Hepatocyte (in vitro differentiated cells): ENCODE measurements at places on chromosomes 11 and 22. TPM values are rescaled to one million over a fixed set of nuclear protein-coding genes. Genes with fewer than 3 reads are reported as not detected.
A peak's percentile ranks its signal among the peaks of the same experiment; 100 is the strongest.

The THY1 gene
- 43.3 and 52.1 TPM in 2 replicates for total RNA-seq

- no peak for DNase-seq
- H3K36me3 ChIP-seq, result no peaks in the 10 kb centered on the region
- peak overlapping the region; percentile 28 for H3K27ac ChIP-seq
- no peak overlapping the region for H3K4me3 ChIP-seq
Measured at GRCh38 chr11:113168354-113169342, 145.7 kb upstream of the TTC12 start.

DNA sequence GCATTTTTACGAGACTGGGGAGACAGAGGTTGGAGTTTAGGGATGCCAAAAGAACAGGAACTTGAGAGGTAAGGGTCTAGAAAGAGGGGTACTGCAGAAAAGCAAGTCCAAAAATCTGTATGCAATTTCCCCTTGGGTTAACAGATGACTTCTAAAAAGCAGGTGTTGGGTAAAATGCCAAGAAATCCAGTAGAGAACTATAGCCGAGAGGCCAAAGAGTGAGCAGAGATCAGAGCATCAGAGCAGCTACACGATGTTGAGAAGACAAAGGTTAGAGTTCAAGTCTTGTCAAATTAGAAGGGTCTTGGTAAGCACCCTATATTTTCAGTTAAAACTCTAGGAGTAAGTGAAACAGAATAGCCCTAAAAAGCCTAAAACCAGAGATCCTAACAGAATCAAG, 145.2 kb downstream of the FCHSD2 start:
- no peak for DNase-seq
- no peaks in the 10 kb centered on the region for H3K4me1 ChIP-seq
- no peak overlapping the region for H3K27ac ChIP-seq

DNA sequence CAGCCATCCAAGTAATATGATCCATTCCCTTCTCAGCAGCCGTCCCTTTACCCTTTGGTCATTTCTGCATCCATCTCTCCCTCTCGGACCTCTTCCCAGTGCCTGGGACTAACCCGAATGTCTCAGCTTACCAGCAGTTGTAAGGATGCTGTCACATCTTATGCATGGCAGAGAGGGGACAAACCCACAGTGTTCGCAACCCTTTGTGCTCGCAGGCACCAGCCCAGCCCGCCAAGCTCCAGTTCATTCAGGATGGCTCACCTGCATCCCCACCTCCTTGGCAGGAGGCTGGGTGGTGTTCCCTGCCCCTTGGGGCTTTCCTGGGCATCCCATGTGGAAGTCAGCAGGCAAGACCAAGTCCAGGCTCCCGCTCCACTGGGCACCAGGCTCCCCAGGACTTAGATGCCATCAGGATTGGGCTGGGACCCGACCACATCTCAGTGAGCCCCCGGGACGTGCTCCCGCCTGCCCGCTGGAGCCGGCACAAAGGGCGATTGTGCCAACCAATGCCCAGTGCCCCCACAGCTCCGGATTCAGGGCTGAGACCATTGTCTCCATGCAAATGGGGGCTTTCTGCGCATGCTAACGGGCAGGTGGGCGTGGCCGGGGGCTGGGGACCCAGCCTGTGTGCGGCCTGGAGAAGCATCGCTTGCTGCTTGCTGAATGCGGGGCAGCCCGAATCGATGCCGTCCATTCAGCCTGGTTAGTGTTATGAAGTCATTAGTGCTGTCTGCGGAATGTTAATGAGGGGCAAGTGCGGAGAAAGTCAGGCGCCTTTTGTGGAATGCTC, 108.6 kb downstream of the KCNQ1OT1 start:
- H3K36me3 ChIP-seq, result no peaks in the 10 kb centered on the region
- H3K27me3 ChIP-seq, result no peaks in the 10 kb centered on the region
- no peak overlapping the region for H3K4me3 ChIP-seq
- H3K4me1 ChIP-seq, result no peaks in the 10 kb centered on the region
- peak; percentile 3 for DNase-seq

The OR52H1 gene
- 0.28 TPM in 1 of 2 replicates, not detected in the other for total RNA-seq

DNA sequence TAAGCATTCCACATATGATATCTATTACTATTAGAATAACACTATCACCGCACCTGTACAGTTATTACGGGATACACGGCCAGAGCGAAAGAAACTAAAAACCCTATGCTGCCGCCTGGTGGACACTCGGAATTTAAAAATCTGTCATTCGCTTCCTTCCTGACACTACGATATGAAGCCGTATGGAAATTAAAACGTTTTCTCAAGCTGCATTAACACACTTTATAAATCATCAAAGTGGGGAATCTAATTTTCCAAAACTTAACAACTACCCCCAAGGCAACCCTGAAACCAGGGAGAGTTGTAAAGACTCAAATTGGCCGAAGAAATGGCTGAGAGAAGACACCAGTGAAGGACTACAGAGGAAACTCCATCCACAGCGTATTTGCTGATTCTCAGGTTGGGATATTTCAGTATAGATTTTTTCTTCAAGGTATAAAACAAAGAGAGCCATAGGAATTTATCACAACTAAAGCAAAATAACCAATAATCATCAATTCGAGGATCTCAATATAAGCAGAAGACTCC, 1.4 kb downstream of the CCDC73 start:
- peak; percentile 66 for DNase-seq
- no peaks in the 10 kb centered on the region for H3K4me1 ChIP-seq
- H3K36me3 ChIP-seq, result no peaks in the 10 kb centered on the region
- H3K4me3 ChIP-seq, result no peak overlapping the region
- H3K27ac ChIP-seq, result no peak overlapping the region

The LRRC32 gene
- 14.7 and 25.5 TPM in 2 replicates for total RNA-seq

DNA sequence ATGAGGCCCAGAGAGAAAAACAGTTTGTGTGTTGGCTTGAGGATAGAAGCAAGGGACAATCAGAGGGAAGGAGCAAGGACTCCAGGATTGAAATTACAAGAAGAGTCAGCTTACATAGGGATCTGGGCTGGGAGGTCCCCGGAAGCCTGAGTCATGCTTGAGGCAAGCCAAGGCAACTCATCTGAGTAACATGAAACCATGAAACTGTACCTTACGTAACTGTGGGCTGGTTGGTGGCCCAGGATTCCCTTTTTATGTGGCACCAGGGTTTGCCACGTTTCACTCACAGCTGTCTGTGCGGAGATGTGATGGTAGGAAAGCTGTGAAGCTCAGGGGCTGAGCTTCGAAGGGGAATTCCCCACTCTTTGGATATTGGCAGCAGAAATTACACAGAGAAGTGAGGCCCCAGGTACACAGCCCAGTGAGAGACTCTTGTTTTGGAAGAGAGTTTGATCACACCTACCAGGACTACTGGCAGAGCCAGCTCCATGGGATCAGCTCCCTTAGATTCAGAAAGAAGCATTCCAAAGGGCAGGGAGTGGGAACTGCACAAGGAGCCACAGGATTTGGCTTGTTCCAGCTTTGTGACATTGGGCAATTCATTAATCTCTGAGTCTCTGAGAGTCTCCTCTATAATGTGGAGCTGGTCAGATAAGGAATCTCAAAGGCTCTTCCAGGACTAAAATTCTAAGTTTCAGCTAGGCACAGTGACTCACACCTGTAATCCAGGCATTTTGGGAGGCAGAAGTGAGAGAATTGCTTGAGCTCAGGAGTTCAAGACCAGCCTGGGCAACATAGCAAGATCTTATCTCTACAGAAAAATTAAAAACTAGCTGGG, 7.8 kb downstream of the SLC5A1 start:
- peak; percentile 71 for DNase-seq
- peak overlapping the region; percentile 89 for H3K27ac ChIP-seq
- no peaks in the 10 kb centered on the region for H3K27me3 ChIP-seq
- H3K4me3 ChIP-seq, result no peak overlapping the region
- H3K36me3 ChIP-seq, result no peaks in the 10 kb centered on the region
- peaks cover 23% of the 10 kb centered on the region for H3K4me1 ChIP-seq
